ENCODE measurements at places on chromosomes 16 and 17.
A peak's percentile ranks its signal among the peaks of the same experiment; 100 is the strongest.

DNA sequence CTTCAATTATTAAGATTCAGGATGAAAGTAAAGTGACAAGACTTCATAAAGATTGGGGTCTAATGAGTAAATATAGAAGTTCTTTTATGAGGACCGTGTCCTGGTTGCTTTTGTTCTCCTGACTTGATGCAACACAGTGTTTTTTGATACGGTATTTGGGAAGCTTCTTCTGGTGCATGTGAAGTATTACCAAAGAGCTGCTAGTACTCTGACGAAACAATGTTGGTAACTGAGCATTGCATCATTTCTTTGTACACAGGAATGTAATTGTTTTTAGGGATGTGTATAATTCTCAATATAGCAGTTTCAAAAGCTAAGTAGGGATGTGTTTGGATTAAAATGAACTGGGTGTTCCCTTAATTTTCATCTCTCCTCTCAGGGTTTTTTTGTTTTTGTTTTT lies 15.9 kb downstream of the KPNB1 start:
- peaks cover 36% of the 10 kb centered on the region for H3K4me1 ChIP-seq
- no peak overlapping the region for H3K4me3 ChIP-seq
- H3K27ac ChIP-seq, result no peak overlapping the region
- DNase-seq, result no peak

- no peak overlapping the region for H3K27ac ChIP-seq
- DNase-seq, result no peak
- H3K27me3 ChIP-seq, result no peaks in the 10 kb centered on the region
- no peaks in the 10 kb centered on the region for H3K36me3 ChIP-seq
- no peaks in the 10 kb centered on the region for H3K4me1 ChIP-seq
Measured at GRCh38 chr16:55892821-55893220, 17.6 kb upstream of the CES5A start.

- H3K36me3 ChIP-seq, result no peaks in the 10 kb centered on the region
- no peaks in the 10 kb centered on the region for H3K4me1 ChIP-seq
- DNase-seq, result no peak
- H3K4me3 ChIP-seq, result no peak overlapping the region
- no peak overlapping the region for H3K27ac ChIP-seq
Measured at GRCh38 chr17:43427362-43428043, 28.7 kb downstream of the ARL4D start.

DNA sequence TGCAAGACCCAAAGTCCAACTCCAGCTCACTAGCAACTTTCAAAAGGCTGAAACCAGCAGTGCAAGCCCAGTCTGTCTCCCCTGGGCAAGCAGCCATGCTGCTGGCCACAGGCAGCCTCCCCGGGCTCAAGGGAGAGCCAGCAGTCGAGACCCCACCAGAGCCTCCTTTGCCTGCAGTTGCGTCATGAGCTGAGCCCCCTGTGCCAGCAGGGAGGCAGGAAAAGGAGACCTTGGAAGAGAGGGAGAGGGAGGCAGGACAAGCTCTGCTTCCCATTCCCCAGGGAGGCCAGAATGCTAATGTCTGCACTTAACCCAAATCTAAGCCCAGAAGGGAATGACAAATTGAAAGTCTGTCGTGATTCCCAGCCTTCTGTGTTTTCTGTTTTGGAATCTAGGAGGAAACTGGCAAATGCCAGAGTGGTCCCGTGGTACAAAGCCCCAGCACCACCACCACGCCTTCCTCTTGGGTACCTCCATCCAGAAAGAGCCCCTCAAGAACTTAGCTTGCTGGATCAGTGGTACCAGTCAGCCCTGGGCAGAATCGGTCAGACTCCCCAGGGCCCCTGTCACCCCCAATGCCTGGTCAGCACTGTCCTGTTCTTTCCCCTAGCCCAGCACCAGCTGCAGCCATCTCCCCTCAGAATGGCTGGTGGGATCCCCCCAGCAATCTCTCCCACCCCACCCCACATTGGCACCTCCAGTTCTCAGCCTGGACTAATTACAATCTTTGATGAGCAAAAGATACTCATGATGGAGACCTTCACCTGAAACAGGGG lies 99.3 kb upstream of the TNRC6C start:
- H3K27ac ChIP-seq, result no peak overlapping the region
- H3K27me3 ChIP-seq, result no peaks in the 10 kb centered on the region
- H3K4me1 ChIP-seq, result peaks cover 28% of the 10 kb centered on the region
- no peaks in the 10 kb centered on the region for H3K36me3 ChIP-seq

DNA sequence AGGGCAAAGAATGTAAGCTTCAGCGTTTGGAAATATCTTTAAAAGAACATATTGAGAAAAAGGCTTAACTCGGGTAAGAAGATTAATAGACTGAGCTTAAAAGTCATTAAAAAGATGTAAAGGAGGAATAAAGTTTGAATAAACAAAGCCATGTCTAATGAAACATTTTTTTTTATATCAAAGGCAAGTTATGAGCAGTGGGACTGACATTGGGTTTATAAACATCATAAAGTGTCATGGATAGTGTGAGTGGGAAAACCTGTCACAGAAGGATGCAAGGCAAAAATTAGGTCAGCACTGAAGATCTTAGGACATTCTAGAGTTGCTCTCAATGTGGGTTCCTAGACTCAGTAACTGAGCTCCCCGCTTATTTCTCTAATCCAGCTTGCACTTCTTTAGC lies 438.0 kb upstream of the CDH11 start:
- no peak for DNase-seq
- no peak overlapping the region for H3K27ac ChIP-seq
- no peaks in the 10 kb centered on the region for H3K27me3 ChIP-seq

DNA sequence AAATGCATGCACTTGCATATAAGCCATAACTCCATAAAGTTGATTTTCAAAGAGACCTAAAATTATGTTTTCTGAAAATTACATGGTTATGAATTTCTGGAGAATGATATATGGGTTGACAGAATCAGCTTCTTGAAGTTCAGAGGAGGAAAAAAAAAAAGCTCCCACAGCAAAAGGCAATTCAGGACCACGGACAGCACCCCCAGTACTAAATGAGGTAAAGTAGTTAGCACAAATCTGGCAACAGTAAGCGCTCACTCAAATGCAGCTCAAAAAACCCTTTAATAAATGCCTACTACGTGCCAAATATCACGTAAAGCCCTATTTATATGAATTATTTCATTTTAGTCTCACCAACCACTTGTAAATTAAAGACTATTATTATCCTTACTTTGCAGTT lies 135.2 kb downstream of the SHISA9 start:
- DNase-seq, result peak; percentile 7
- H3K4me3 ChIP-seq, result no peak overlapping the region
- no peak overlapping the region for H3K27ac ChIP-seq
- H3K36me3 ChIP-seq, result no peaks in the 10 kb centered on the region

- H3K4me1 ChIP-seq, result peaks cover 4% of the 10 kb centered on the region
- DNase-seq, result no peak
- no peaks in the 10 kb centered on the region for H3K36me3 ChIP-seq
- no peak overlapping the region for H3K27ac ChIP-seq
Measured at GRCh38 chr17:59479141-59479540, 86.3 kb upstream of the DHX40 start.

GRCh38 chr17:46002311-46002972 lies 3.4 kb downstream of the STH start:
- no peaks in the 10 kb centered on the region for H3K36me3 ChIP-seq
- DNase-seq, result peak; percentile 75
- peaks cover 3% of the 10 kb centered on the region for H3K4me1 ChIP-seq
- no peak overlapping the region for H3K4me3 ChIP-seq
- no peak overlapping the region for H3K27ac ChIP-seq
- no peaks in the 10 kb centered on the region for H3K27me3 ChIP-seq

DNA sequence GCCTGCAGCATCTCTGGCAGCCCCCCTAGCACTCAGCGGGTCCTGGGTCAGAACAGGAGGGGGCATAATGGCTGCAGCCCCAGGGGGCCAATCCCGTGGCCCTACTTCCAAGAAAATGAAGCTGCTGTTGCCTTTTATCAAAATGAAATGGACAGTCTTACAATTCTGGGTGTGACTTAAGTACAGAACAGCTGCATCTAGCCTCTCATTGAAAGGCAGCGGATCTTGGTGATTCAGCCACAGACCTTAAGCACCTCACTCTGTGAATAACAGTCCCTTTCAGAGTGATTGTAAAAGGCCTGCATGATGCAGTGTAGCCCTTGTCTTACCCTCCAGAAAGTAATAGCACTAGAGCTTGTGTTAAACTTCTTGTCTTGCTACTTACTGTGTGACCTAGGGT lies 11.5 kb upstream of the UMOD start:
- DNase-seq, result no peak
- no peak overlapping the region for H3K4me3 ChIP-seq
- H3K4me1 ChIP-seq, result no peaks in the 10 kb centered on the region
- no peaks in the 10 kb centered on the region for H3K36me3 ChIP-seq
- H3K27ac ChIP-seq, result no peak overlapping the region

DNA sequence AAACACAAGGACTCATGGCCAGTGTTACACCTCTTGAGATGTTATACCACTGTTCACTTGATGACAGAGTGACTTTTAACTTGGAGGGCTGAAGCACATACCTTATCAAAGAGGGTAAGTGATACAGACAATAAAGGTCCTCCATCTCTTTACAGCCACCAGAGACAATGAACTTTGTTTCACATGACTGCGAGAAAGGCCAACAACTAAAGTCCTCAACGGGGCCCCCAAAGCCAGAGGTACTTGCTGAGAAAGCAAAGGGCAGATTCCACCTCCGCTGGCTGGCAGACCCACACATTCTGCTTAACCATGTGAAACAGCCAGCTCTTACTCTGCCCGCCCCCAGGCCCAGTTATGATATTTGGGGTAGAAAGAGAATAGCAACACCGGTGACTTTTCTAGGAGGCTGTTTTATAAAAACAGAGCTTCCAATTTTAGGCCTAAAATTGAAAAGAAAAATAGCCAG lies 21.4 kb downstream of the DCUN1D3 start:
- H3K36me3 ChIP-seq, result peaks cover 19% of the 10 kb centered on the region
- DNase-seq, result peak; percentile 8
- peaks cover 51% of the 10 kb centered on the region for H3K4me1 ChIP-seq
- H3K27me3 ChIP-seq, result no peaks in the 10 kb centered on the region

DNA sequence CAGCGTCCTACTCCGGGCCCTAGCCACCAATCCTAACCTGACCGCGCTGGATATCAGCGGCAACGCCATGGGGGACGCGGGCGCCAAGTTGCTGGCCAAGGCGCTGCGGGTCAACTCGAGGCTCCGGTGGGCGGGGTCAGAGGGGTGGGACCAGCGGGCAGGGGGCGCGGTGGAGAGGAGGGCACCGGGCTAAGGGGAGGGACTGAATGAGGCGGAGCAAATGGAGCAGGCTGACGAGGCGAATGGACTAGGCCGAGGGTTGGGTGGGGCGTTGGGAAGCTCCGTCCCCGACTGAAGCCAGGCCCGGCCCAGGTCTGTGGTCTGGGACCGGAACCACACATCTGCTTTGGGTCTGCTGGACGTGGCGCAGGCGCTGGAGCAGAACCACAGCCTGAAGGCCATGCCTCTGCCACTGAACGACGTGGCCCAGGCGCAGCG lies 4.6 kb downstream of the CARMIL2 start:
- no peaks in the 10 kb centered on the region for H3K27me3 ChIP-seq
- no peak for DNase-seq
- H3K4me1 ChIP-seq, result peaks cover 8% of the 10 kb centered on the region
- H3K27ac ChIP-seq, result no peak overlapping the region

DNA sequence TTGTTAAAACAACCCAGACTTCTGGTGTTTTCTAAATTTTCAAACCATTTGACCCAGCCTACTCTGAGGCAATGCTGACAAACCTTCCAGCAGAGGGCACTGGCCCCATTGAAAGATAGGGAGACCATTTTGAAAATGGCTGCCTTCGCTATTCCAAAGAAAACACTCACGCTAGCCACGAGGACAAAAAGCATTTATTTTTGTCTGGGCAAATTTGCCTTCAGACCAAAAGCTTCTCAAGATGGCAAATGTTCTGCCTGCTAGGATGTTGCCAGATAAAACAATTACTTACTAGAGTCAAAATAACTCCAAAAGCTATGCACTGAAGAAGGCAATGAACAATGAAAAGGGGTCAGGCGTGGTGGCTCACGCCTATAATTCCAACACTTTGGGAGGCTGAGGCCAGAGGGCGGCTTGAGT lies 296.7 kb upstream of the IRX5 start:
- no peak for DNase-seq
- no peak overlapping the region for H3K4me3 ChIP-seq
- H3K27ac ChIP-seq, result no peak overlapping the region
- no peaks in the 10 kb centered on the region for H3K36me3 ChIP-seq
- H3K27me3 ChIP-seq, result peaks cover 4% of the 10 kb centered on the region

DNA sequence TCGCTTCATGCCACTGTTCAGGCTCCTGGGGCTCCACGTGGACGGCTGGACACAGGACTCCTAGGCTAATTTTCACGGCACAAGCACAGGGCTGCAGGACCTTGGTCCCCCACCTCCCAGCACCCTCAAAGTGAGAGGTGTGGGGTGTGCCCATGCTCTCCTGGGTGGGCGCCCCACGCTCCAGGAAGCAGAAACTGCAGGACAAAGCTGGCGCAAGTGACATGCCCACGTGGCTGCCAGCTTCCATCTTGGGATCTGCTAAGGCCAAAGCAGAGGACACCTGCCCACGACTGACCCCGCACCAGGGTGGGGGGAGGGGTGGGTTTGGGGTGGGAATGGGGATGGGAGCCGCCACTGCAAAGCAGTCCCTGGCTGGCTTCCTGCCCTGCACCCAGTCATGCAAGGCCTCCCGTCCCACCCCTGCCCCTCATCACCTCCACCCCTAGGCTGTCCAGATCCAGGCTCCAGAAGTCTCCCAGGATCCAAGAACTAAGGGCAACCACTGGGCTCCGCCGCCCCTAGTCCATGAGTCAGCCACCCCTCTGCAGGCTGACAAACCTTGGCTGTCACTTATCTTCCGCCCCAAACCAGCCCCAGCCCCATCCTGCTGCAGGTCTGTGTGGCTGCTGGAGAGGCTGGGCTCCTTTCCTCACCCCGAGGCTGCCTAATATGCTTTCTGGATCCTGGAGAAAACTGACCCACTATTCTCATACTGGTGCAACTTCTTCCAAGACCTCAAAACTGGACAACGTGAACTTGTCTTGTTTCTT lies 11.1 kb downstream of the USP6 start:
- H3K4me3 ChIP-seq, result no peak overlapping the region
- peaks cover 28% of the 10 kb centered on the region for H3K27me3 ChIP-seq
- H3K36me3 ChIP-seq, result no peaks in the 10 kb centered on the region
- DNase-seq, result no peak

- H3K27me3 ChIP-seq, result no peaks in the 10 kb centered on the region
- DNase-seq, result no peak
- H3K4me3 ChIP-seq, result no peak overlapping the region
- H3K36me3 ChIP-seq, result peaks cover 61% of the 10 kb centered on the region
Measured at GRCh38 chr17:38709864-38710603, 5.0 kb downstream of the MLLT6 start.

- no peak for DNase-seq
- H3K27ac ChIP-seq, result peak overlapping the region; percentile 91
- no peaks in the 10 kb centered on the region for H3K27me3 ChIP-seq
Measured at GRCh38 chr17:77472468-77473310, 331.9 kb downstream of the SEC14L1 start.

- no peak for DNase-seq
- H3K27ac ChIP-seq, result peak overlapping the region; percentile 64
- H3K4me1 ChIP-seq, result peaks cover 76% of the 10 kb centered on the region
- H3K27me3 ChIP-seq, result no peaks in the 10 kb centered on the region
Measured at GRCh38 chr16:11108466-11108805, 147.6 kb downstream of the SOCS1 start.

- DNase-seq, result no peak
- peaks cover 7% of the 10 kb centered on the region for H3K4me1 ChIP-seq
- no peak overlapping the region for H3K4me3 ChIP-seq
- H3K27me3 ChIP-seq, result no peaks in the 10 kb centered on the region
Measured at GRCh38 chr16:66508248-66508913, 41.5 kb downstream of the TK2 start.
